ENCODE measurements at places on chromosomes 12 and 14.
A peak's percentile ranks its signal among the peaks of the same experiment; 100 is the strongest.

DNA sequence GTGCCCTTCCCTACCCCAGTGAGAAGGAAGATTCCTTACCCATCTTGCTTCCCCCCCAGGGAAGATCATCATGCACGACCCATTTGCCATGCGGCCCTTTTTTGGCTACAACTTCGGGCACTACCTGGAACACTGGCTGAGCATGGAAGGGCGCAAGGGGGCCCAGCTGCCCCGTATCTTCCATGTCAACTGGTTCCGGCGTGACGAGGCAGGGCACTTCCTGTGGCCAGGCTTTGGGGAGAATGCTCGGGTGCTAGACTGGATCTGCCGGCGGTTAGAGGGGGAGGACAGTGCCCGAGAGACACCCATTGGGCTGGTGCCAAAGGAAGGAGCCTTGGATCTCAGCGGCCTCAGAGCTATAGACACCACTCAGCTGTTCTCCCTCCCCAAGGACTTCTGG, 9.3 kb downstream of the PCK2 start:
- DNase-seq, result no peak

DNA sequence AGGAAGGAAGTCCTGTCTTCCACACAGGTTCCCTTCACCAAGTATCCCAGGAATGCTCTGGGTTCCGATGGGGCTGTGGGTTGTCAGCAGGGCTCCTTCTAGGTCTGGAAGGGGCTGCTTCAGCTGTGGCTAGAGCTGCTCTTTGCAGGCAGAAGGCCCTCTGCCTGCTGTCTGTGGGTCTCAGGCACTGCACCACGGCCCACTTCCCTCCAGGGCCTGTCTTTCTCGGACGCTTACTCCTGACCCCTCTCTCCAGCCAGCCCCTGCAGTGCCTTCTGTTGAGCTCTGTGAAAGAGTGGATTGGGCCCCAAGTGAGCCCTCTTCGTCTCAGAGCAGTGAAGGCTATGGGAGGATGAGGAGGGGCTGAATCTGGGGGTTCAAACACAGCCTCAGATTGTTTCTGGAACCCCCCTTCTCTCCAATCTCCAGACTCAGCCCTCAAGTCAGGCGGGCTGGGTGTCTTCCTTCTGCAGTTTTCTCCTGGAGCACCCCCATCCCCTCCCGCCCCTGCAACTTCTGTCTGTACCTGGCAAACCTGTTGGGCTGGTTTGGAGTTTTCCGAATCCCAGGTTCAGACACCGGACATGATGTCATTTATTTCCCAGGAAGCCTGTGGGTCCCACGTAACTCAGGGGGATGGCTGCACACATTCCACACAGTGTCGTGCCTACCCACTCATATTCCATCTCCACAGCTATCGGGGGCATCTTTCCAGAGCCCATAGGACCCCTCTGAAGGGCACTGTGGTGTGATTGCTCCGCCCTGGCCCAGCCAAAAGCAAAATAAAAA, 24.9 kb upstream of the SPPL3 start:
- no peak for DNase-seq

- DNase-seq, result no peak
Measured at GRCh38 chr12:132510111-132510724, 20.3 kb downstream of the FBRSL1 start.

DNA sequence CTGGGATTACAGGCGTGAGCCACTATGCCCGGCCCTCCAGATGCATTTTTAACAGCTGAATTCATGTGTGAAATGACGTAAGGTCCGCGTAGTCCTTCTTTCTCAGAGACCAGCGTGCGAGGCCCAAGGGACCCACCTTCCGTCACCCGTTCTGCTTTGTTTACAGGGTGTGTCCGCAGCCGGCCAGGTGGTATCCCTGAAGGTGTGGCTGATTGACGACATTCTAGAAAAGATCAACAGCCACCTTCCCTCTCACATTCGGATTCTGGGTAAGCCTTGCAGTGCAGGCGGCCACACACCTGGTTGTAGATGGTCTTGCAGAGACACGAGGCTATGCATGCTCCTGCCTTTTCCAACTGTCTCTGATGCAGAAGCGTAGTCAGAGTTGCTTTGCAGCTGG, 9.9 kb downstream of the PUS1 start:
- no peak for DNase-seq

DNA sequence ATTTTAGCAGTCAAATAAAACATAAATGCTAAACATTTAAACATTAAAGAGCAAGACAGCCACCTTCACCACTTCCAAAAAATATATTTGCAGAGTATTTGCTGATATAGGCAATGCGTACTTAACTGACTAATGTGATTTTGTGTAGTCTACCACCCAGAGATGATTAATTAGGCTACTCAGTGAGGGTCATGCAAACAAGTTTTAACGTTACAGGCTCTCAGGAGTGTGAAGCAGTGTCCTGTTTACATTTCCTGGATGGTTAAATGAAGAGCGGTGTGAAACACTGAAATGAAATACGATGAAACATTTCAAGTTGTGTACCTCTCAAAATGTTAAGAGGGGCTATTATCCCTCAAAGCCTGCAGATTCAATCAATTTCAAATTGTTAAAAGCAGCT, 165.8 kb upstream of the LRIG3 start:
- no peak for DNase-seq

GRCh38 chr12:569803-570434, 93.3 kb downstream of the NINJ2 start:
- peak; percentile 87 for DNase-seq

DNA sequence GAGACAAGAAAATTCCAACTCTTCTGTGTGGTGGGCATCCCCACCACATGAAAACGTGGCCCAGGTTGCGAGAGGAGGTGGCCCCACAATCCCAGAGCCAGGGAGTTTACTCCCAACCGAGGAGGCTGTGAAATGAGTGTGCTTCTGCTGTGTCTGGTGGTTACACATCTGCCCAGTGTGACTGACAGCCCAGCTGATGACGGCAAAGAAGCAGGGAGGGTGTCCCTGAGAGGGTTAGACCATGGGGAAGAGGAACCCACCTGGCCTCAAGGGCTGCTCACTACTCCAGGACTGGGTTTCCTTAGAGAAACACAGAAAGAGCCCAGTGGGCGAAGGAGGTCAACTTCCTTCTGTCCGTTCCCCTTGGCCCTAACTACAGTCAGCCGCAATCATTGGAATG, 24.6 kb downstream of the ZFP36L1 start:
- no peak for DNase-seq

GRCh38 chr14:98932431-98933325, 339.3 kb downstream of the BCL11B start:
- no peak for DNase-seq

GRCh38 chr14:71721791-71722190, 210.4 kb upstream of the RGS6 start:
- no peak for DNase-seq

Data from activated naive CD4-positive, alpha-beta T cell treated with Interleukin-2 at 50 U/mL for 16 hours (primary cell).